HS-5 (cell line): ENCODE measurements at places on chromosomes 13 and 19.

DNA sequence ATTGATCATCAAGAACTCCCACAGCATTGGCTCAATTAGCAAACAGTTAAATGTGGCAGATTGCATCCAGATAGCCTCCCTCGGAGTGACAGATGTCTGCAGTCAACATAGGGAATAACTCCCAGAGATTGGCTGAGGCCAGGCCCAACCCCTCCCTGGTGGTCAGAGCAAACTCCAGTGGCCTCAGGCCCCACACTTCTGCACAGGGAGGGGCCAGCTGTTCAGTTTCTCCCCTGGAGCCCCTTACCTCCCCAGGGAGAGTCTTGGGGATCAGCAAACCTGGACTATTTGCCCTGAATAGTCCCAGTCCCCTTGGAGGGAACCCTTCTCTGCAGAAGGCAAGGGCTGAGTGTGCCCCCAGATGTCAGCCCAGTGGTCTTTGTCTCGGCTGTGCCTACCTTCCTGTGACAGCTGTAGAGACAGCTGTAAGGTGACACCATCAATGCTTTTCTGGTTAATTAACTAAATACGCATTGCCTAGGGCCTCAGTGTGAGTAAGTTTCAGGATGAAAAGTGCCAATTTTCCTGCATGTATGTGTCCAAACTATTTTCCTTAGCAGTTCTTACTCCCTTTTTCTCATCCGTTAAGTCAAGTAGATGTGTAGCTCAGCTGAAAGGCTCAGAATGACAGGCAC lies 102.7 kb upstream of the UQCRFS1 start:
- no peak for DNase-seq

DNA sequence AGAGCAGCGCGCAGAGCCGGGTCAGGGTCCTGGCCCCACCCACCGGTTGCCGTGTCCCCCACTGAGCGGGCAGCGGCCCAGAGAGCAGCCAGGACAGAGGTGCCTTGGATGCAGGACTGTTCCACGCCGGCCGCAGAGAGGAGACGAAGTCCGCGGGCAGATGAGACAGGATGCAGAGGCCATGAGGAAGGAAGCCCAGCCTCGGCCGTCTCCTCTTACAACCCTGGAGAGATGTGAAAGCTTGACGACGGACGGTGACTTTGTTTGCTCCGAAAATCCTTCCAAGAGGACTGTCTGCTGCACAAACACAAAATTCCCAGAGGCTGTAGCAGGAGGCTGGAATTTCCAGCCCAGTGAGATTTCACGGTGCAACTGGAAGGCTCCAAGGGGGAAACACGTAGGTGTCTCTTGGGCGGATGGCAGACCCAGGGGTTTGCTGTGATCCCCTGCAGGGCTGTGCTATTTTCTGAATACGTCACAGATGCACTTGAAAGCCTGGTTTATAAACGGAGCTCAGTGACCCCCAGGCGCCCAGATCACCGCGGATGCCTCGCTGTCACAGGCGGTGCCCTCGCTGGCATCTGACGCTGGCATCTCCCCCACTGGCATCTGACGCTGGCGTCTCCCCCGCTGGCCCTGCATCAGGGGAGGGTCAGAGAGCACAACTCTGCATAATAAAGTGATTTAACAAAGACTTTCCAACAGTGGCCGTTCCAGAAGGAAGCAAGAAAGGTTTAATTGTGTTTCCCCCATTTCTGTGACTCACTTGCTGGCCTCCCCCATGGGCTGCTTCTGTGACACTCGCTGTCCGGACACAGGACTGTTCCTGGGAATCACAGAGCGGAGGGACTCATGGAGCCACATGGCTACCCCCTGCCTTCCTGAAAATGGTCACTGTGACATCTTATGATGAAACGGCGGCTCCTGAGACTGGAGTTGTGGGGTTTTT lies 62.0 kb upstream of the C13orf46 start:
- DNase-seq: no peak

GRCh38 chr19:41895745-41896580 lies 13.0 kb downstream of the ARHGEF1 start:
- no peak for DNase-seq

GRCh38 chr13:22235285-22235949 lies 564.5 kb downstream of the FGF9 start:
- no peak for DNase-seq

DNA sequence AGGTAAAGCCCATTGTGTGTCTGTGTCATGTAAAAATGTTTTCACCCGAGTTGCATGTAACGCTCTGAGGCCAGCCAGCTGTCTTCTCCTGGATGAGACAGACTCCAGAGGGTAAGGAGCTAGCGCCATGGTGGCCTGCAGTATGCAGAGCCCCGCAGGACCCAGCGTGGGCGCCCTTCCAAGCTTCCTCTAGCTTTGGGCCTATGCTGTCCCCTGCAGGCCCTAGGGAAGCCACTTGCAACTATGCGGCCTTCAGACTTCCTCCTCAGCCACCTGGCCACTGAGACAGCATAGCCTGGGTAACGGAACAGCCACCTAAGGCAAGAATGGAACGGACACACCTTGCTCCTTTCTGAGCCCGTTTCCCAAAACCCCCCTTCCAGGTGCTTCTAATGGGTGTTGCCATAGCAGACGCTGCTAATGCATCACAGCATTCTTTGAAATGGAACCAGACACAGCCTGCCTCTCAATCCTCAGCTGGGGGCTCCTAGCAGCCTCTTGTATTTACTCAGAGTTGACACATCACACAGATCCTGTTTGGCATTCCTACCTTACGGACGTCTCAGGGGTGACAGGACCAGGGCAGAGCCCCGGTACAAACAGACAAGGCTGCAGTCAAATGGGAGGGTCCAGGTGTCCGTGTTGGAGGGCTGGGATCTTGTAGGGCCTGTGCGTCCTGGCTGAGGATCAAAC lies 6.2 kb downstream of the FAM32A start:
- no peak for DNase-seq

DNA sequence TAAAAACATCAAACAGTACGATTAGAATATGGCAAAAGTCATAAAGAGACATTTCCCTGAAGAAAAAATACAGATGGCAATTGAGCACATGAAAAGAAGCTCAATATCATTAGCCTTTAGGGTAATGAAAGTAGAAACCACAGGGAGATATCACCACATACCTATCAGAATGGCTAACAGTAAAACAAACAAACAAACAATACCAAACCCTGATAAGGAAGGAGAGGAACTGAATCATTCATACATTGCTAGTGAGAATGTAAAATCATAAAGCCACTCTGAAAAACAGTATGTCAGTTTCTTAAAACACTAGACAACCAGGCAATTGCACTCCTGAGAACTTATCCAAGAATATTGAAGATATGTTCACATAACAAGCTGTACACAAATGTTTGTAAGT lies 1342.5 kb upstream of the SLC10A2 start:
- DNase-seq: no peak

DNA sequence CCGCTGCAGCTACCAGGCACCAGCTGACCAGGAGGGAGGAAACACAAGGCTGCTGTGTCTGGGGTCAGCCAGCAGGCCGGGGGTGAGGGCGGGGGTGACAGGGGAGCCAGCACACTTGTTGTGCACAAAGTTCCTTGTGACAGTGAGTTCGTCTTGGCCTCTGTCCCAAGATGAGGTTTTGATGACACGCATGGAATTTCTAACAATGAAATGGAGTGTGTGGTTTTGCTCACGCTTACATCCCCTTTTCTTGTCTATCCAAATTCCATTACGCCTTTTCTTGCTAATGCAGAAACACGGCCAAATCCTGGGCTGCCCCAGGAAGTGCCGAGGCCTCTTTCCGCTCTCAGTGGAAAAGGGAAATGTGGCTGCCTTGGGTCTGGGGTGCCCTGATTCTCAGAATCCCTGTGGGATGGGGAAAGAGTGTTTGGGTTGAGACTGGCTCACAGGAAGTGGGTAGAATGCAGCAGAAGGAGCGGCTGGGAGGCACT lies 73.8 kb downstream of the GADD45B start:
- DNase-seq: no peak

DNA sequence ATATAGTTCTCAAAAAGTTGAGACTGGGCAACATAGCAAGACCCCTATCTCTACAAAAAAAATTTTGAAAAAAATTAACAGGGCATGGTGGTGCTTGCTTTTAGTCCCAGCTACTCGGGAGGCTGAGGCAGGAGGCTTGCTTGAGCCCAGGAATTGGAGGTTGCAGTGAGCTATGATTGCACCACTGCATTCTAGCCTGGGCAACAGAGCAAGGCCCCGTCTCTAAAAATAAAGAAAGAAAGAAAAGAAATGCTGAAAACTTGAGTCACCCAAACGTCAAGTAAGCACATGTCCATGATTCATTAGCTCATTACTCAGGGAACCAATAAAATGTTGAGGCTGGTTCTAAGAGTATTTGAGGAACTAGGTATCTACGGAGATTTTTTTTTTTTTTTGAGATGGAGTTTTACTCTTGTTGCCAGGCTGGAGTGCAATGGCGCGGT lies 33.9 kb upstream of the SEMA6B start:
- peak; percentile 73 for DNase-seq

DNA sequence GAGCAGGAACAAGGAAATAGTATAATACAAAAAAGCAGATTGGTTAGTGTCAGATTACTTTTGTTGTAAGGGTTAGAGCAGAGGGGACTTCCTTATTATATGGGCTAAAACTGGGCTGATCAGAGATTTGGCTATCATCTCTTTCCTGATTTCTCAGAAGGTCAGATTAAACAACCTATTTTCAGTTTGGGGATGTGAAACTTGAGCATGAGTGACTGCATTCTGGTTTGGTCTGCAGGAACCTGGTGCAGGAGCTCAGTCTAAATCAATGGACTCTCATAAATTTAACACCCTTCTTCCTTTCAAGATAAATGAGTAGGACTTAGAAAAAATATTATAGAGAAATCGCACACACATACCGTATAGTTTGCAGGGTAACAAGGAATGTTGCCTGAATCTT lies 12.9 kb upstream of the RFXAP start:
- DNase-seq: no peak

DNA sequence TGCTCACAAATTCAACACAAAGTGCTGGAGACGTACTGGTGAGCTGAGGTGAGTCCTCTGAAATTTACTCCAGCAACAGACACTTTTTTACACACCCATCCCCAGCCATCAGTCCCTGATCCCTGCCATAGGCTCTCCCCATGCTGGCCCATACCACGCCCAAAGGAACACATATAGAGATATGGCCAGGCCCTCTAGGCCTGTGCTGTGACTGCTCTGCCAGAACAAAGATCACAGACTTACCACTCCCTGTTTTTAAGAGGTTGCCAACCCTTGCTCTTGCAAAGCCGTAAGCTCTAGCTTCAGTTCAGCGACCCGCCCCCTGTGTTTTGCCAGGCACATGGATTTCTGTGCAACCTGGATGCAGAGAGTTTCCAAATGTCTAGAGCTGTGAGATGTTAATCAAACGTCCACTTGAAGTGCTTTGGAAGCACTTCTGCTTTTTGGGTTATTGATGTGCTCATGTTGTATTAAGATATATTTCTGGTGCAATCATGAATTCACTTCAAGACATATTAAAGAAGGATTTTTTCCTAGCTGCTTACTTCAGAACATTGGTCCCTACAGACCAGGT lies 59.7 kb downstream of the DLEU7 start:
- no peak for DNase-seq

- DNase-seq: no peak
Measured at GRCh38 chr13:77725071-77725470, 27.6 kb downstream of the SLAIN1 start.

GRCh38 chr13:49877629-49878218 lies 58.4 kb downstream of the SPRYD7 start:
- no peak for DNase-seq

DNA sequence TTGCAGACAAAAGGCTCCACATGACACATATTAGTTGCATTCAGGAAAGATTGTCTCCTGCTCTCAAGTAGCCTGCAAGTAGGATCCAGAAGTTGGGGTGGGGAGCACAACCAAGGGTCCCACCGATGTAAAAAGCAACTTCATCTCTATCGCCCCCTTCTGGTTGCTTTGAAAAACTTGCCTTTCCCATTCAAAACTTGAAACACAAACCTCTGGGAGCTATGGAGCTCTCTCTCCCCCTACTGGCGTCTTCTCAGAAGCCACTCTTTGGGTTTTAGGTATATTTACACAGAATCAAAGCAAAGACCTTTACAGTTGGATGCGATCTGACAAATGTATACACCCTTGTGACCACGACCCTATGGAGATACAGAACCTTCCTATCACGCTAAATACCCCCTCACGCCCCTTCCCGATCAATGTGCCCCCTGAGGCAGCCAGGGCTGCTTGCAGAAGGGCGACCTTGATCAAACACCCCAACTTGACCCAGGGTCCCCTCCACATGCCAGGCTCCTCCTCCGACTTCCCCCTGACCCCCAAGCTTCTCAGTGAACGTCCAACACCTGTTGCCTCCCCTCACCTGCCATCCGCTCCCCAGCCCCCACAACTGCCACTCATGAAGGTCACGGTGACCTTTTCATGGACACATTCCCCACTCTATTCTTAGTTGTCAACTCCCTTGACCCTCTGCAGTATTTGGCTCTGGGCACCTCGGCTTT lies 10.1 kb downstream of the NOSIP start:
- DNase-seq: peak; percentile 58

GRCh38 chr13:18936104-18936503 lies 245.5 kb downstream of the TUBA3C start:
- no peak for DNase-seq
